H9 (cell line): ENCODE measurements at places on chromosomes 12 and 14.
A peak's percentile ranks its signal among the peaks of the same experiment; 100 is the strongest.

- H3K4me3 ChIP-seq: no peak overlapping the region
- no peak for DNase-seq
- no peak overlapping the region for H3K27ac ChIP-seq
- H3K36me3 ChIP-seq: no peaks in the 10 kb centered on the region
- no peaks in the 10 kb centered on the region for H3K27me3 ChIP-seq
Measured at GRCh38 chr14:90105756-90106155, 44.0 kb downstream of the KCNK13 start.

- peak; percentile 40 for DNase-seq
- H3K27ac ChIP-seq: no peak overlapping the region
- H3K4me1 ChIP-seq: no peaks in the 10 kb centered on the region
- H3K4me3 ChIP-seq: peak overlapping the region; percentile 79
- peaks cover 14% of the 10 kb centered on the region; the same call in 1 of the 2 replicates for H3K27me3 ChIP-seq
Measured at GRCh38 chr14:64878837-64879634, 671 bp downstream of the SPTB start.

DNA sequence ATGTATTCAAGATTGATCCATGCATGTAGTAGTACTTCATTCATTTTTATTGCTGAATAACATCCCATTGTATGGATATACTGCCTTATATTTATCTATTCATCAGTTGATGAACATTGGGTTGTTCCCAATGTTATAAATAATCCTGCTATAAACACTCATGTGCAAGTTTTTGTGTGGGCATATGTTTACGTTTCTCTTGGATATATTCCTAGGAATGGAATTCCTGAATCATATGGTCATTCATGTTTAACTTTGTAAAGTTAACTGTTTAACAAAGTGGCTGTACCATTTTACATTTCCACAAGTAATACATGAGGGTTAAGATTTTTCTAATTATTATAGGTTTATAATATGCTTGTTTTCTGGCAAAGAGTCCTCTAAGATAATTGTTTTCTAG, 1568.2 kb upstream of the SEL1L start:
- H3K27me3 ChIP-seq: no peaks in the 10 kb centered on the region
- H3K36me3 ChIP-seq: no peaks in the 10 kb centered on the region
- no peak overlapping the region for H3K27ac ChIP-seq
- H3K4me3 ChIP-seq: no peak overlapping the region
- no peak for DNase-seq

DNA sequence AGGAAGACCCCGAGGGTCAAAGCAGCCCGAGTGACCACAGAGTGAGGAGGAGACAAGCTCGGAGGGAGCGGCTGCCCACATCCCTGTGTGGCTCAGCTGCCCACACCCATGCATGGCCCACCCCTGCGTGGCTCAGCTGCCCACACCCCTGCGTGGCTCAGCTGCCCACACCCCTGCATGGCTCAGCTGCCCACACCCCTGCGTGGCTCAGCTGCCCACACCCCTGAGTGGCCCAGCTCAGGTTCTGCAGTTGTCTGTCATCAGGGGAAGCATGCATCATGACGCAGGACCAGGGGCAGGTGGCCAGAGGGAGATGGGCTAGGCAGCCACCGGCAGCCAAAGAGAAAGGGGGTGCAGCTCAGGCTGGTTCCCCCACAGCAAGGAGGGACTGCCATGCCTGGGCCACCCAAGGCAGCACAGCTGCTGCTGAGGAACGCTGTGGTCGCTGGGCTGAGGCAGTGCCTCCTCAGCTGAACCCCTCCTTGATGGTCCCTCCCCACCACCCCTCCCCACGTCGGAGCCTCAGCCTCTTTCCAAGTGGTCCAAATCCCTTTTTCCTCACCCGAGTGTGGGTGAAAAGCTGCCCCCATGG, 33.3 kb upstream of the NUDT14 start:
- H3K27ac ChIP-seq: no peak overlapping the region
- DNase-seq: no peak
- no peaks in the 10 kb centered on the region for H3K27me3 ChIP-seq
- no peak overlapping the region for H3K4me3 ChIP-seq
- no peaks in the 10 kb centered on the region for H3K4me1 ChIP-seq
- no peaks in the 10 kb centered on the region; the same call in 1 of the 3 replicates for H3K36me3 ChIP-seq

GRCh38 chr12:27555925-27556778, 32.1 kb downstream of the PPFIBP1 start:
- no peak overlapping the region for H3K27ac ChIP-seq
- no peak for DNase-seq
- no peaks in the 10 kb centered on the region for H3K27me3 ChIP-seq
- H3K36me3 ChIP-seq: no peaks in the 10 kb centered on the region

DNA sequence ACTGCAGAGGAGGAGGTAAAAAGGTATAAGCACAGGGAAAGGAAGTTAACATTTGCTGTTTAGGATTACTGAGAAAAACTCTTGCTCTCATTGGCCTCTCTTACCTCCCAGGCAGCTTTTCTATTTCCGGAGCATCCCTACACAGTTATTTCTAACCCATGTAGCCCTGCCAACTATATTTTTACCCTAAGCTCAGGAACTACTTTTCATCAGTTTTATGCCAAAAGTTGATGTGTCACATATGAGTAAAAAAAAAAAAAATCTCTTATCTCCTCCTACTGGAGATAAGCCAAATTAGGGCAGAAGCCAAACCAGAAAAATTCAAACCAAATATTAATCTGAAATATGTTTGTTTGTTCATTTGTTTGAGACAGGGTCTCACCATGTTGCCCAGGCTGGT, 34.4 kb upstream of the PSMA6 start:
- H3K4me1 ChIP-seq: no peaks in the 10 kb centered on the region
- no peak for DNase-seq
- H3K27me3 ChIP-seq: no peaks in the 10 kb centered on the region
- no peak overlapping the region for H3K27ac ChIP-seq
- H3K36me3 ChIP-seq: peaks cover 5% of the 10 kb centered on the region

GRCh38 chr12:75087654-75088053, 122.0 kb downstream of the KCNC2 start:
- H3K4me1 ChIP-seq: no peaks in the 10 kb centered on the region
- H3K36me3 ChIP-seq: no peaks in the 10 kb centered on the region
- H3K27ac ChIP-seq: no peak overlapping the region
- DNase-seq: no peak

- no peaks in the 10 kb centered on the region for H3K27me3 ChIP-seq
- no peaks in the 10 kb centered on the region for H3K4me1 ChIP-seq
- H3K36me3 ChIP-seq: no peaks in the 10 kb centered on the region
- H3K4me3 ChIP-seq: no peak overlapping the region
Measured at GRCh38 chr12:107328442-107329133, 235.2 kb upstream of the CRY1 start.

DNA sequence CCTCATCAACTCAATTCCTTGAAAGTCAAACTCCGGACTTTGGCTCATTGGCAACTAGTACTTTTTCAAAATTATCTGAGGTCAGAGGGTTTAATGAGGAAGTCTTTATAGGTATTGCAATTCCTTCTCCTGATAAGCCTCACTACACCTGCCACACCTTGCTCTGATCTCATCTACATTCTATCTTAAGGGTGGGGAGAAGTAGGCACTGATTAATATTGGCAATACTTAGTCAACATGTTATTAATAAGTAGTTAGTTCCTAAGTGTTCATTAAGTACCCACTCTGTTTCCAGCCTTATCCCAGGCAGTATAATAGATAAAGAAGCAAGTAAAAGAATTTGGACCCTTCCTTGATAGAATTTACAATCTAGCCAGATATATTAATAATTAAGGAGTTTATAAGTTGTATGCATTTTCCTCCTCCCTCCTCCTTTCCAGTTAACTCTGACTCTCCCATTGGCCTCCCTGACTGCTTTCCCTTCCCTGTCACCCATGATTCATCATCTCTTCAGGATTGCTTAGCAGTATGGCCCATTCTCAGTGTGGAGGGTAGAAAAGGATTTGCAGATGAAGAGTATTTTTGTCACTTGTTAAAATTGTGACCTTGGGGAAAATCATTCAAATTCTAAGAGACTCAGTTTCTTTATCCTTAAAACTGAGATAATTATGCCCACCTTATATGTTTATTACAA, 231.0 kb upstream of the ATP2B1 start:
- no peak for DNase-seq
- H3K4me1 ChIP-seq: no peaks in the 10 kb centered on the region; the same call in 1 of the 2 replicates
- H3K27me3 ChIP-seq: no peaks in the 10 kb centered on the region
- no peak overlapping the region for H3K27ac ChIP-seq

DNA sequence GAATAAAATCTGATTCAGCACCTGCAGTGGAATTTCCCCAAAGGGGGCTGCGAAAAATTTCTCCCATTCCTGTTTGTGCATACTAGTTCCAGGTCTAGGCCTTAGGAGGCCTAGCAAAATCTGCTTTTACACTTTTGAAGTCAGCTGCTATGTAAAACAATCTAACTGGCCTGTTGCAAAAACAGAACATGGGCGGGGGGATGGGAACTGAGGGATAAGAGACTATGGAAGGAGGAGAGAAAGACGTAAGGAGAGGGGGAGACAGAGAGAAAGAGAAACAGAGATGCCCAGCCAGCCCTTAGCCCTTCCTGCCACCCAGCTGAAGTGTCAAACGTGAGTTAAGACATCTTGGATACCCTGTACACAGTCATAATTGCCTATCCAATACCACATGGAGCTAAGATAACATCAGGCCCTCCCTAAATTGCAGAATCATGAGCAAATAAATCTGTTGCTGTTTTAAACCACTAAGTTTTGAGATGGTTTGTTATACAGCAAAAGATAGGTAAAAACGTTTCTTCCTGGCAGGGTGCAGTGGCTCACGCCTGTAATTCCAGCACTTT, 45.6 kb downstream of the SPTLC2 start:
- no peak overlapping the region for H3K27ac ChIP-seq
- no peak overlapping the region for H3K4me3 ChIP-seq
- H3K36me3 ChIP-seq: peaks cover 33% of the 10 kb centered on the region
- DNase-seq: no peak
